ENCODE measurements at places on chromosomes 6 and 20.

GRCh38 chr20:3297079-3297378 lies 58.0 kb upstream of the SLC4A11 start:
- no peak for DNase-seq

DNA sequence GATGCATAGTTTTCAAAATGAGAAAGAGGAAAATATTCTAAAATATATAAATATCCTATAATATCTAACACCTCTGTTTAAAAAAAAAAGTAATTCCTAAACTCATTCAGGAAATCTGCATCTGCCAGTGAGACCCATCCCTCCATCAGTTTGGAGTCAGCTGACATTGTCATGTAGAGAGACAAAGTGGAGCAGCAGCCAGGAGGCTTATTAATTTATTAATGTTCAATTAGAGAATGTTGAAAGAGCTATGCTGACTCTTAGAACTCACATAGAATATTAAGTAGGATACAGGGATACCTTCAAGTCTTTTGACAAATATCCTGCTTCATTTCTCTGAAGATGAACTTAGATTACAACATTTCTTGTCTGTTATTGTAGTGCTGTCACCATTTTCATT lies 12.8 kb upstream of the PERP start:
- DNase-seq, result no peak

DNA sequence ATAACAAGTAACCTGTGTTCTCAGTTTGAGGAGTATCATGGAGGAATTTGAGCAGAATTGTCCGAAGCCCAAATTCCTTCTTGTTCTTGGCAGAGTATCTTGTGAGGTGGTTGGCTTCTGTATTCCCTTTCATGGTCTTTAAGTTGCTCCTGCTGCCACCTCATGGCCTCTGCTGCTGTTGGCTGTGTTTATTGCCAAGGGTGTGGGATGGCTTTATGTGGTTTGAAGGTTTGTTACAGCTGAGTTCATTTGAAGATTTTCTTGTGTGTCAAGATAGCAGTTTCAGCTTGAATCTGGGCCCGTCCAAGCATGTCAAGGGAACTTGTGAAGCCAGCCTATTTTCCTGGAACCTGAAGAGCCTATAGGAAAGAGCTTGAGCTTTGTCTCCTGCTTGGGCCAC lies 20.2 kb upstream of the TTK start:
- DNase-seq, result no peak

- DNase-seq, result no peak
These were observed 9.1 kb upstream of the TJAP1 start for GRCh38 chr6:43468240-43468639.

DNA sequence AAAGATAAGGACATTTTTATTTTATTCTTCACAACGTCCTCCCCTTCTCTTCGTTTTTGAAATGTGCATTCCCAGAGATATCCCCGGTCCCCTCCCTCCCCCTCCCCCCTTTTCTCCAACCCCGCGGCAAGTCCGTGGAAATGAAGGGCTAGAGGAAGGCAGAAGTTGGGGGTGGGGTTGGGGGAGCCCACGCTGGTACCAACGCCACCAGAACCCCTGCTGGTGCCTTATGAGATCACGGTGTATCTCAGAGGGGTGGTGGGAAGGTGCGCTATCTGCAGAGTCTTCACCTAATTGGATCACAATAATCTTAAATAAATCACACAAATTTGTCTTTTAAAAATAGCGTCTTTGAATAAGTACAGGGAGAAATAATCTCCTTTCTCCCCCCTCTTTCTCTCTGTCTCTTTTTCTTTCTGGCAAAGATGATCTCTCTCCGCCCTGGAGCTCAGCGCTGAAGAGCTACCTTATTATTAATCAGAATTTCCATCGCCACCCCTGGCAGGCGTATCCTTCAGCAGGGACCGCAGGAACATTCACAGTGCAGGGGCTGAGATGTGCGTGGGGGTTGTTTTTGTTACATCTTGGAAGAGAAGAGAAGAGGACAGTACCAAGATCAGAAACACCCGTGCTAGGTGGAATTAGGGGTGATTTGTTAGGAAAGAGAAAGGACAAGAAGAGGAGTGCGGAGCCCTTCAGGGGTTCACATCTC lies 915 bp downstream of the CLVS2 start:
- DNase-seq, result peak; percentile 37

DNA sequence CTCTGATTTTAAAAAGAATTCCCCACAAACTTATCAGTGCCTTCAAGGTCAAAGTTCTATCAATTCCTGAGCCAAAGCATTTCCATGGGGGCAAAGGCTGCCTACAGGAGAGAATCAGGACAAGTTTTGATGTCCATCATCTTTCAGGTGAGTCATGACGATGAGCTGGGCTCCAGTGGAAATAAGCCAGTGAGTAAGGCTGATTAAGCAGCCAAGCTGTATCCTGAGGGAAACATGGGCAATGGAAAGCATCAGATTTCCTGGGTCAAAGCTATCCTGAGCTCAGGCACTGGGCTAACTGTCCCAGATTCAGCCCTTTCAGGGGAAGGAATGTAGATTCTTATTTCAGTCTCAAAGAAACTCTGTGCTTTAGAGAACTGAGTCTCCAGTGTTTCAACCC lies 377.4 kb downstream of the CD109 start:
- DNase-seq, result no peak

DNA sequence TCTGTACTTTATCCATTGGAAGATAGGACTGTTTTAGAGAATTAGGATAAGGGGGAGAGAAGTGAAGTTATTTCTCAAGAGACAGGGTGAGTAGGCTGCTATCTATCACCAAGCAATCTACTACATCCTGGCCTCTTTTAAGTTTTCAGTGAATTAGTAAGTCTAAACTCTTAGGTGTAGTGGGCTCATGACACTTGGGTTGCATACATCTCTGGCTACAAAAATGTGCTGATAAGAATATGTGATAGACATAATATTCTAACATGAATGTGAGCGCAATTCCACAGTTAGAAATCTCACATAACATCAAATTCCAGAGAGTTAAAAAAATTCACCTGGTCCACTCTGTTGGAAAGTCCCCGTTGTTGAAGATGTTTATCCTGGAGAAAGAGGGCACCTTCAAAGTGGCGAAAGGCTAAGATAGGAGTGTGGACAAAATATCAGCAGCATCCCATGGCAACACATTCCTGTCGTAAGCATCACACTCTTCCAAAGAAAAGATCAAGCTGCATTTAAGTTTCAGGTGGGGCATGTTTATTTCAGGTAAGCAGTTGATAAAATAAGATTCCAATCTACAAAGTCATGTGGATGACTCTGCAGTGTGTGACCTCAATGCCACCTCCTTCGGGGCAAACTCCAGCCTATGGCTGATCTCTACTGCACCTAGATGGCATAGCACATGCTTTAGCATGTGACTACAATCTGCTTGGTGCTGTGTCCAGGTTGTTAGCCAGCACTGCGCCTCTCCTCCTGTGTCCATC lies 111.7 kb upstream of the NEDD9 start:
- DNase-seq, result no peak

DNA sequence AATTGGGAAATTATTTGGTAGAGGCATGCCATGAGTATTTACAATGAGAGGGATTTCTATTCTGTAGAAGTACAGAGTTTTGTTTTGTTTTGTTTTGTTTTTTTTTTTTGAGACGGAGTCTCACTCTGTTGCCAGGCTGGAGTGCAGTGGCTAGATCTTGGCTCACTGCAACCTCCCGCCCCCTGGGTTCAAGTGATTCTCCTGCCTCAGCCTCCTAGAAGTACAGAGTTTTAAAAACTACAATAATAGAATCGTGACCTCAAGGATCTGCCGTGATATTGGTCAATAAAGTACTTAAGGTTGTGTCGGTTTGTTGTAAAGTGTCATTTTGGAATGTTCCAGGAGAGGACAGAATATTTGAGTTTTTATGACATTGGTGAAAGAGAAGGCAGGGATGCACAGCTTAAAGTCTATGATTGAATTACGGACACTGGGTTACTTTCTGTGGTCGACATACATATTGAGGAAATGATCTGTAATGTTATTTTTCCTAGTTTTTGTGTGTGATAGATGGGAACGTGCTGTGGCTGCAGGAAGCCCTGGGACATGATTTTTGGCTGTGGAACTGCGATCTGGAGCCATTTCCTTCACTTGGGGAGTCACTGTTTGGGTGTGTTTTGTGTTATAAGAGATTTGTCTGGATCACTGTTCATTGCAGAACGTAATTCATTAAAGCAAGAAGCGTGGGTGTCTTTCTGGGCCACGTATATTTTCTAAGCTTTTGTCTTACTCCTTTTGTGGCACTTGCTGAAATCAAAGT lies 59.6 kb downstream of the TIAM2 start:
- DNase-seq, result no peak

DNA sequence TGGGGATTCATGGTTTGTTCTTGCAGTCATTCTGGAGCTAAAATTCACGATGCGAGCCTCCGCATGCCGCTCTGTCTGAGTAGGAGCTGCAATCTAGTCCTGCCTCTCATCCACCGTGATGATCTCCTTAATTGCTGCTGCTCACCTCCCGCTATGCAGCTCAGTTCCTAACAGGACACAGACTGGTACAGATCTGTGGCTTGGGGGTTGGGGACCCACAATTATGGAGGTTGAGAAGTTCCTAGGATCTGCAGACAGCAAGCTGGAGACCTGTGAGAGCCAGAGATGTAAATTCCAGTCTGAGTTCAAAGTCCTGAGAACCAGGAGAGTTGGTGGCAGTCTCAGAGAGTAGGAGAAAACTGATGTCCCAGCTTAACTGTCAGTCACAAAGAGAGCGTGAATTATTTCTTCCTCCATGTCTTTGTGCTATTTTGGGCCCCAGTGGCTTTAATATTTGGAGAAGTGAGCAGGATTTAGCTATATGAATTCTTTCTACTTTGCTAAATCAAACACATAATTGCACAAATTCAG lies 378.7 kb upstream of the MAN1A1 start:
- DNase-seq, result no peak

DNA sequence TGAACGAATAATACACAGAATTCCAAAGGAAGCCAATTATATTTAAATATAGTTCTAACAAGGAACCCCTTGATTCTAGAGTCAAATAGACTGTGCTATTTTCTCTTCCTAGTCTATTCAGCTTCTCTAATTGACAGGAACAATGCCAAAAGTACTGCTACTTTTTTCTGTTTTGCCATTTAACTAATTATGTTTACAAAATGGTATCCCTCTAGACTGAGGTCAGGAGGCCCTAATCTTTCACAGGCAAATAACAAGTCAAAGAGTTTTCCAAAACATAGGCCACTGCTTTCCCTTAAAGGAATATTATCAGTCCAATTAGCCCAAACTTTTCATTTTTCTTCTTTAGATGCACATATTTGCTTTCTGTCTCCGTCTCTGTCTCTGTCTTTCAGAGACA lies 539.3 kb downstream of the RFPL4B start:
- DNase-seq, result no peak

DNA sequence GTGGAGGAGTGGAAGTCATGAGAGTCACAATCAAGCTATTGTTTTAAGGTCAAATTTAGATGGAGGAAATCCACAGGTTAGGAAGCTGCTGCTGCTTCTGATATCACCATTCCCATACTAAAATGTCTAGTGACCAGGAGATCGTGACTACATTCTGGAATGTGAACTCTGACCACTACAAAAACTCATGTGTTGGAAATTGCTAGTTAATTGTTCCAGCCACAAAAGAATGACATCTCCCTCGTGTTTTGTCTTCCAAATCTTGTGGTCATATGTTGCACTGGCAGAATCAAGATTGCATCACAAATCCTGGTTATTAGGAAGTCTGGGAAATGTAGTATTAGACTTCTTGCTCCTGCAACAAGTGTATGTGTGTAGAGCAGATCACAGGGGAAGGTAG lies 441.9 kb downstream of the CD109 start:
- DNase-seq, result no peak

DNA sequence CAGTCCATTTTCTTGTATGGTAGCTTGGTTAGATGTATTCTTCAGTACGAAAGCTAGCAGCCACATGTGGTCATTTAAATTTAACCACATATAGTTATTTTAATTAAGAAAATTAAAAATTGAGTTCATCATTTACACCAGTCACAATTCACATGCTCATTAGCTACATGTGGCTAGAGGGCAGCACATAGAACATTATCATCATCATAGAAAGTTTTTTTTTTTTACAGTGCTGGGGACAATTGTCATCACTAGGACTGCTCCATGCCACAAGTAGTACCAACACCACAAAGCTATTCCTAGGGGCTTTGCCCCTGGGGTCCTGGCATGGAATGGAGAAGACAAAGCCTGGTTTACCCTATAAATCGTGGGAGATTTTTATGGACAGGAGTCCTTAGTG lies 30.5 kb downstream of the PLCB4 start:
- DNase-seq, result no peak

GRCh38 chr6:20876036-20876435 lies 341.8 kb downstream of the CDKAL1 start:
- no peak for DNase-seq

- no peak for DNase-seq
These were observed 37.8 kb downstream of the HCRTR2 start for GRCh38 chr6:55212156-55212555.

DNA sequence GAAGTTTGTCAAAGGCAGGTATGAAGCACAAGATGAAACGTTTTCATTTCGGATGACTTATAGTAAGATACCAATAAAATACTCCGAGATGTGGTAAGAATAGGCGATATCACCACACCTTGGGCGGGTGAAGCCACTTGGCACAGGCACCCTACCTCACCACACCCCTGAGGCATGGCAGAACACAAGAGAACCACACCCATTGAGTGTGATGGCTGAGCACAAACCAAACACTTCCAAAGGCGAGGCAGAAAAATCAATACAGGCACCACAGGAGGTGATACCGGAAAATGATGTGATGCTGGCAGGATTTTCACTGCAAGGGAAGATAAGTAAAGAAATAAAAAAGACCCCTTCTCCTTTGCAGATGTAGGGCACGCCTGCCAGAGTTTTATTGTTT lies 332.9 kb upstream of the PRDM1 start:
- DNase-seq, result no peak

DNA sequence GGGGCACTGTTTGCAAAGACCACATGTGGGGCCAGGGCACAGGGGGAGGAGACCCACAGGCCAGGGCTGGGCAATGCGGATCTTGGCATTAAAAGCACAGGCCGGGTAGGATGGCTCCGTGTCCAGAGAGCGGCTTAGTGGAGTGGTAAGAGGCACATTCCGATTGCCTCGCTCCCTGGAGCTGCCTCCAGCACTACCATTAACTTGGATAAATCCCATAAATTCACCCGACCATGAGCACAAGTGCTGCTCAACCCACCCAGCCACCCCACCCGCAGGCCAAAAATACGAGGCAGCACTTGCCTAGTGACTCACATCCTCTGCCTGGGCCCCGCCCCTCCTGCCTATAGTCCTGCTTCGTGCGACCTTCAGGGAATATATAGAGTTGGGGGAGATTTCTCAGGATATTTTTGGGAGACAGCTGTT lies 67.5 kb upstream of the QKI start:
- no peak for DNase-seq

Data from D341Med (cell line).